Central memory CD4-positive, alpha-beta T cell (primary cell): ENCODE measurements at places on chromosomes 13 and 19.

GRCh38 chr13:76928456-76928855 is 19.9 kb upstream of the ACOD1 start:
- no peak for DNase-seq

GRCh38 chr19:30679153-30679702 is 307.0 kb downstream of the ZNF536 start:
- DNase-seq, result no peak

GRCh38 chr19:801861-802497 is 4.7 kb downstream of the PTBP1 start:
- no peak for DNase-seq

DNA sequence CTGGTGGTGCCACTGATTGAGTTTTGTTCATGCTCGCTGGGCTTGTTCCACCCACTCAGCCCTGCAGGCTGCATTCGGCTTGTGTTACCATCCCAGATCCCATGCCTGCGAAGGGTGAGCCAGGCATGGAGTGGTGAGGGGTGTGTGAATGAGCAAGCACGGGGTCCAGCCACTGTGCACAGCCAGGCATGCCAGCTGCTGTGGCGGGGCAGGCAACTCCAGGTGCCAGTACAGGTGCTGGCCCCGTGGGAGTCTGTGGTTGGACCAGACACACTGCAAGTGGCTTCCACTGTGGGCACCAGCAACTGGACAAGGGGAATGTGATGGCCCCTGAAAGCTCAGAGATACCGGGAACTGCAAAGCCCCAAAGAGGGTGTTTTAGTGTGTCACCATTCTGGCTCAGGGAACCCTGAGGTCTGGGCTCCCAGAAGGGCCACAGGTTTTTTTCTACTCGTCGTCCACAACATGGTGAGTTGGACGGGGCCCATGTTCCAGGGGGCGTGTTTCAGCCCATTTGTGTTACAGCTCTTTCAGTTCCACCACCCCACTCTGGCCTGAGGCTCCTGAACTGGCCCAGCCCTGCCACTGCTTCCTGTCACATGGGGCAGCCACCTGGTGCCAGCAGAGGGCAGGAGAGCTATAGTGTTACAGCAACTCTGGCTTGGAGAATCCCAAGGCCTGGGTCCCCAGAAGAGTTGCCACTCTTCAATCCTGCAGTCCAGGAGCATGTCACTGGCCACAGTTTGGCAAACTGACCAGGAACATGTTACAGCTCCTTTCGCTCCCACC is 217.0 kb upstream of the OBI1 start:
- no peak for DNase-seq

DNA sequence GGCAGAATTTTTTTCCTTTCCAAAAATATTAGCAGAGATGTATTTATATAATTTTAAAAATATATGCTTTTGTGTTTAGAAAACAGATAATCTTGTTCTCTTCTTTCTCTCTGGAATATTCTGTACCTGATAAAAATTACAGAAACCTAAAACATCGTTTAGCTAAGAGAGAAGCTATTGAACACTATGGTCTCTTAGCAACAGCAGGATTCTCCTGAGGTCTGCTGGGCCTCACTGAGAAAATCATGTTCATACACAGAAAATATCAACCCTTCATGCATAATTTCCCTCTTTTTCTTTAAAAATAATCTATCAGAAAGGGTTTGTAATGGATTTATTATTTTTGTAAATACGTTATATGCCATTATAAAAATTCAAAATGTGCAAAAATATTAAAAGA is 242.2 kb downstream of the DCLK1 start:
- no peak for DNase-seq

- no peak for DNase-seq
Observed at GRCh38 chr13:51237386-51237785, 15.2 kb downstream of the FAM124A start.

DNA sequence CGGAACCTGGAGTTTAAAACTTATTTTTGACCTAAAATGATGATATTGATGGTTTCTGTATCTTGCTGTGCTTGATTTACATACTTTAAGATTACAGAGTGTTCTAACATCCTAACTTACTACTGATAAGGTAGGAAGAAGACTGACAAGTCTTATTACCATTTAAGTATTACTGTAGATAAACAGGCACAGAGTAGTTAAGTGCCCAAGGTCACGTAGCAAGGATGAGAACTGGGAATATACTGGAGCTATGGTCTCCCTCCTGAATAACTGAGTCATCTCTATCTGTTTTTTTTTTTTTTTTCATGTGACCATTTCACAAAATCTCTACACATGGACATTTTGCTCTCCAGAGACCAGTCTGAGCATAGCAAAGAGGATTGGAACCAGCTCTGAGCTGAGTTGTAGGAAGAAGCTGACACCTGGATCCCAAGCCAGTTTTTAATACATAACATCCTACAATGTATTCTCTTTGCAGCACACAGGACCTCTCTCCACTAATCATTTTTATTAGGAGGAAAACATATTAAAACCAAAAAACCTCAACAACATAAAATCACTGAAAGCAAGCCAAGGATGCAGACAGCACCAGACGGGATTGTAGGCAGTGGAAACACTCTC is 173.5 kb downstream of the DNAJC15 start:
- no peak for DNase-seq

GRCh38 chr19:1268226-1269064 is 687 bp upstream of the CIRBP start:
- DNase-seq, result no peak

DNA sequence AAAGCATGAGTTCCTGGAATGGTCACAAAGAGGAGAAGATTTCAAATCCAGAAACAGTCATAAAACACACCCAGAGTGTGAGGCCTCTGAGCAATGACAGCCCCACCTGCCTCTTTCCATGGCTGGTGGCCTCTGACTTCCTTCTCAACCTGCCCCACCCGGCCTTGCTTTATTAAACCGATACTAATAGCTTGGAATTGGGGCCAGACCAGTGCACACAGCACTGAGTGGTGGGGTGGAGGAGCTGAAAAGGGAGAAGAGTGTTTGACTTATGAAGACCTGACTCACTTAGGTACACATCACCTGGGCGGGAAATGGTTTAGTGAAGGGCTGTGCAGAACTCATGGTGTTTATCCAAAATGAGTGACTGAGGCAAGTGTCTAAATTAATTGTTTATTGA is 20.7 kb upstream of the CEACAM6 start:
- DNase-seq, result no peak

DNA sequence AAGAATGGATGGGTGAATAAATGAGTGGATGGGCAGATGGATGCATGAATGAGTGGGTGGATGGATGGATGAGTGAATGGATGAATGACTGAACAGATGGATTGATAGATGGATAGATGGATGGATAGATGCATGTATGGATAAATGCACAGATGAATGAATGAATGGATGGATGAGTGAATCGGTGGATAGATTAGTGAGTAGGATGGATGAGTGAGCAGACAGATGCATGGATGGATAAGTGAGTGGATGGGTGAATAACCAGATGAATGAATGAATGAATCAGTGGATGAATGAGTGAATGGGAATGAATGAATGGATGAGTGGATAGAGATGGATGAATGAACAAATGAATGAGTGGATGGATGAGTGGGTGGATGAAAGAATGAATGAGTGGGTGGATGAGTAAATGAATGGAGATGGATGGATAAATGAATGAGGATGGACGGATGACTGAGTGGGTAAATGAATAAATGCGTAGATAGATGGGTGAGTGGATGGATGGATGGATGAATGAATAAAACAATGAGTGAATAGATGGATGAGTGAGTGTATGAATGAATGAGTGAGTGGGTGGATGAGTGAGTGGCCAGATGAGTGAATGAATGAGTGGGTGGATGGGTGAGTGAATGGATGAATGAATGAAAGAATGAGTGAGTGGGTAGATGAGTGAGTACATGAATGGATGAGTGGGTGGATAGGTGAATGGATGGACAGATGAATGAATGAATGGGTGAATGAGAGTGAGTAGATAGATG is 13.0 kb downstream of the GAS6 start:
- DNase-seq, result no peak

DNA sequence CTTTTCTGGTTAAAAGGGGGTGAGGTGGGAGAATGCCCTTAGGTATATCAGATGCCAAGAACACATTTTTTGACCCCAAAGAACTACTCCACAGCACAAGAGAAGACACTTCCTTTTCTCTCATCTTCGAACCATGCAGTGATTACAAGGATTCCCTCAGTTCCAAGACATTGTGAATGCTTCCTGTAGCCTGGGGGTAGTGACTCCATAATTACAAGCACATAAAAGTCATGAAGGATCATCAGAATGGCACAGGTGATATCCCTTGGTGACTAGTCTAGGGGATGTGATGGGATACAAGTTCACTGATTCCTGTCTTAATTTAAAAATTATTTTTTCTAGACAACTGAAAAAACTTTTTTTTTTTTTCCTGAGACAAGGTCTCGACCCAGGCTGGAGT is 78.0 kb downstream of the ZC3H13 start:
- no peak for DNase-seq

DNA sequence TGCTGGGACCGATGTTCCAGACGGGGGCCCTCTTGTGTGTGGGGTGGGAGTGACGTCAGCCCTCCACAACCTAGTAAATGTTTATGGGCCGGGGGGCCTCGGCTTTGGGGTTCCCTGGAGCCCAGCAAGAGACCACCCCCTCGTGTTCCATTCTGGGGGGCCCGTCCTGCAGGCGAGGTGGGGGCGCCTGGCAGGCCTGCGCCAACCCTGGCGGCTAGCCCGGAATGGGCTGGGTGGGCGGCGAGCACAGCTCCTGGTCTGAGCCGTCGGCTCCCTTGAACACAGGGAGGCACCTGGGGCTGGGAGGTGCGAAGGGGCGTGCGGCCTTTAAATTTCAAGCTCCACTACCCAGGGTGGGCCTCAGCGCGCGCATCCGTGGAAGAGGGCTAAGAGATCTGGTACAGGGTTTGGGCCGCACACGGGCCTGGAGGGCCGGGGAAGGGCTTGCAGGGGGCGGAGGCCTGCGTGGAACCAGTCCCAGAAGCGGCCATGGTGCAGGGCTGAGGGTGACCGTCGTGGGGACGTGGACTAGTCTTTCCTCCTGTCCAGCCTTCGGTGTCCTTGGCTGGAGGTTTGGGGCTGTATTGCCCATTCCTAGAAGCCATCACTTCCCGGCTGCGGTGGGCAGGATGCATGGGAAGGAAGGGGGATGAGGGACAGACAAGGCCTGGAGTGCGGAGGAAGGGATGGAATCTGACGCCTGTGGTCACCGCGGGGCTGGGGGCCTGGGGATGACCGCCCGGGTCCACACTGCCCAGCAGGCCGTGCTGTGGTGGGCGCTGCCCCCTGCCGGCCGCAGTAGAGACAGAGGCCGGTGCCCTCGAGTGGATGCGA is 11.4 kb downstream of the NDUFA11 start:
- no peak for DNase-seq

- DNase-seq, result no peak
Observed at GRCh38 chr19:17314007-17314593, 4.7 kb downstream of the DDA1 start.

- no peak for DNase-seq
Observed at GRCh38 chr13:46605825-46606554, 53.0 kb downstream of the LRCH1 start.

DNA sequence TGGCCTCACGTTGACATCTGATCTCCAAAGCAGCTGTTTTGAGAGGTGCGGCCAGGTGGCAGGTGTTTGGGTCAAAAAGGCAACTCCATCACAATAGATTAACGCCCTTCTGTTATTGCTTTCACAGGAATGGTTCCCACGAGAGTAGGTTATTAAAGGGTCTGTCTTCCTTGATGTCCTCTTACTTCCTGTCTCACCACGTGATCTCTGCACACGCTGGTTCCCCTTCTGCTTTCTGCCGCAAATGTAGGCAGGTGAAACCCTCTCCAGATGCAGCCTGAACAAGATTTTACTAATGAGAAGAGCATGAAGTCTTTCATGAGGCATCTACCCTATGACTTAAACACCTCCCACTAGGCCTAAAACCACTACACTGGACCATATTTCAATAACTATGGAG is 22.8 kb upstream of the ZNF564 start:
- no peak for DNase-seq

- no peak for DNase-seq
Observed at GRCh38 chr19:17370026-17370587, 7.0 kb downstream of the PLVAP start.

DNA sequence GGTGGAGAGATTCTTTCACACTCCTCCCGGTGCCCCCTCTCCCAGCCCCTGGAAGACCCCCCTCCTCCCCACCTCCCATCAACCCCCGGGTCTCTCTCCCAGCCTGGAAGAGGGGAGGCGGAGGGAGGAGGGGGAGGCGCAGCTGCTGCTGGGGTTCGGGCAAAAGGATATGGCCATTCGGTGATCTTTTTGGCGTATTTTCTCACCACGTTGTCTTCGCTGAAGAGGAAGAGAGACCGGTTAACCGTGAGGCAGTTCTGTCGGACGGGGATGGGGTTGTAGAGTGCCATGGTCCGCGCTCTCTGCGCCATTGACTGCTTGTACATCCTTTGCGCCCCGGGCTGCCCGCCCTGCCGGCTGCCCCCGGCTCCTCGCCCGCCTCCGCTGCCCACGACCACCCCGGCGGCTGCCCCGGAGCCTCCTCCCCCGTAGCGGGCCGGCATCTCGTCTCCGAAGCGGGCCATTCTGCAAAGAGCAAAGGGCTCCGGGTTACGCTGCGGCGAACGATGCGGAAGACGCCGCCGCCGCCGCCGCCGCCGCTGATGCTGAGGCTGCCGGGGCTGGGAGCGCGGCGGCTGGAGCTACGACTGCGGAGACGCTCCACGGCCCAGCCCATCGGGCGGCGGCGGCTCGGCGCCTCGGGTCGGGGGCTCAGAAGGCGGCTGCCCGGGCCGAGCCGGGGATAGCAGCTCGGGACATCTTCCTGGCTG is 363 bp downstream of the CACNA1A start:
- DNase-seq, result no peak

GRCh38 chr19:55644842-55645511 is 1.5 kb downstream of the ZNF581 start:
- no peak for DNase-seq

DNA sequence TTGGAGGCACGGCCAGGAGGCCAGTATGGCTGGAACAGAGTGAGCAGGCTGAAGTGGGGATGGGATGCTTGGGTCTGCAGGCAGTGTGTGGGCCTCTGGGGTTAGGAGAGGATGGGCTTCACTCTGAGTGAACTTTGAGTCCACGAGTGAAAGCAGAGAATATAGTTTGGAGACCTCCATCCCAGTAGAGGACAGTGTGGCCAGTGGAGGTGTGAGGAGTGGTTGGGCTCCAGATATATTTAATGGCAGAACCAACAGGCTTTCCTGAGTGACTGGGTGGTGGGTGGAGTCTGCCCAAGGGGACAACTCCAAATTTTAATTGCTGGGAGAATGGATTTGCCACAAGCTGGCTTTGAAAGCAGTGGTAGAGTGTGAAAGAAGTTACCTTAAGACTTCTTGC is 27.3 kb downstream of the GATAD2A start:
- no peak for DNase-seq

DNA sequence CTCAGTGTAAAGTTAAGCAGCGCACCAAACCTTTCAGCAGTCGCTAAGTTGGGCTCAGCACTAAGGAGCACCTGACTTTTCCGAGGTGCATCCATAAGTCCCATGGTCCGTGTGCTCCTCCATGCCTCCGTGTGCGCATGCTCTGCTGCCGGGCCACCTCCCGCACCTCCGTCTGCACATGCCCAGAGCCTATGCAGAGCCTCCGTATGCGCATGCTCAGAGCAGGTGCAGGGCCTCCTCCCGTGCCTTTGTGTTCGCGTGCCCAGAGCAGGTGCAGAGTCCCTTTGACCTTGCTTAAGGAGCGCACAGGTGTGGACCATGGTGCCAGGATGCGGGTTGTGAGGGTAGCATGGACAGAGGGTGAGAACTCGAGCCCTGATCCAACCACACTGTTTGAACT is 46.0 kb downstream of the ATP11A start:
- no peak for DNase-seq
